Smooth muscle cell of the umbilical artery (primary cell): ENCODE measurements at places on chromosomes 1 and 21. TPM values are rescaled to one million over a fixed set of nuclear protein-coding genes. Genes with fewer than 3 reads are reported as not detected.

The CYP4B1 gene
- not detected in 2 replicates for total RNA-seq

The VCAM1 gene
- total RNA-seq, result 64.1 and 73.6 TPM in 2 replicates

The ITLN2 gene
- not detected in 2 replicates for total RNA-seq

The COL9A2 gene
- total RNA-seq, result 0.59 and 0.78 TPM in 2 replicates

The SRGAP2C gene
- total RNA-seq, result 23.6 and 24.9 TPM in 2 replicates

The SPATA21 gene
- total RNA-seq, result not detected in 2 replicates

The CHI3L1 gene
- total RNA-seq, result 2.4 and 339 TPM in 2 replicates

The TRIM58 gene
- total RNA-seq, result 0.05 TPM in 1 of 2 replicates, not detected in the other

The PGBD5 gene
- under 0.01 TPM in 1 of 2 replicates, not detected in the other for total RNA-seq

The S100A7 gene
- not detected in 2 replicates for total RNA-seq

The RAB42 gene
- total RNA-seq, result 1.8 and 4.5 TPM in 2 replicates

The HIVEP3 gene
- total RNA-seq, result 4.8 and 6.6 TPM in 2 replicates

The CHIT1 gene
- under 0.01 TPM in 1 of 2 replicates, not detected in the other for total RNA-seq

The TSPAN2 gene
- total RNA-seq, result 0.23 and 0.30 TPM in 2 replicates

The ATPAF1 gene
- 44.8 and 51.4 TPM in 2 replicates for total RNA-seq

The ALX3 gene
- not detected in 2 replicates for total RNA-seq

The UBAP2L gene
- 46.3 and 122 TPM in 2 replicates for total RNA-seq

The LCE1F gene
- not detected in 2 replicates for total RNA-seq

The ZNF695 gene
- total RNA-seq, result 0.59 and 1.7 TPM in 2 replicates

The JAM2 gene
- total RNA-seq, result 1.5 and 1.9 TPM in 2 replicates

The LCK gene
- total RNA-seq, result not detected in 2 replicates

The PDE9A gene
- total RNA-seq, result not detected in 2 replicates

The TMEM82 gene
- total RNA-seq, result not detected in 2 replicates

The CBS gene
- 13.4 and 85.5 TPM in 2 replicates for total RNA-seq

The DISC1 gene
- total RNA-seq, result 5.3 and 6.7 TPM in 2 replicates

The VANGL2 gene
- total RNA-seq, result under 0.01 and 0.23 TPM in 2 replicates

The RGS18 gene
- total RNA-seq, result not detected in 2 replicates

The LIX1L gene
- total RNA-seq, result 13.4 and 21.3 TPM in 2 replicates

The XKR8 gene
- 5.3 and 5.9 TPM in 2 replicates for total RNA-seq

The GPA33 gene
- not detected in 2 replicates for total RNA-seq

The ZNF648 gene
- total RNA-seq, result not detected in 2 replicates

The ANKRD35 gene
- 0.42 and 0.59 TPM in 2 replicates for total RNA-seq

The SPOCD1 gene
- 47.8 and 99.9 TPM in 2 replicates for total RNA-seq

The OR2T29 gene
- total RNA-seq, result not detected in 2 replicates

The FOXD3 gene
- total RNA-seq, result not detected in 2 replicates

The TFAP2E gene
- total RNA-seq, result under 0.01 and 0.42 TPM in 2 replicates

The PCP4L1 gene
- not detected in 2 replicates for total RNA-seq

The HAO2 gene
- total RNA-seq, result not detected in 2 replicates

The ZNF697 gene
- 17.5 and 21.0 TPM in 2 replicates for total RNA-seq

The TOMM20 gene
- 83.7 and 95.6 TPM in 2 replicates for total RNA-seq

The SDHC gene
- total RNA-seq, result 32.7 and 38.2 TPM in 2 replicates

The KCTD3 gene
- 30.0 and 56.2 TPM in 2 replicates for total RNA-seq

The PM20D1 gene
- total RNA-seq, result under 0.01 TPM in 1 of 2 replicates, not detected in the other

The MROH9 gene
- under 0.01 TPM in 1 of 2 replicates, not detected in the other for total RNA-seq

The C1orf141 gene
- not detected in 2 replicates for total RNA-seq

The CA6 gene
- not detected in 2 replicates for total RNA-seq

The SHE gene
- under 0.01 and 0.05 TPM in 2 replicates for total RNA-seq

The SAMD13 gene
- total RNA-seq, result 0.30 and 0.42 TPM in 2 replicates

The TACSTD2 gene
- 0.18 TPM in 1 of 2 replicates, not detected in the other for total RNA-seq

The SPATC1L gene
- 3.3 and 5.2 TPM in 2 replicates for total RNA-seq
